ENCODE measurements at places on chromosomes 6 and 20.

DNA sequence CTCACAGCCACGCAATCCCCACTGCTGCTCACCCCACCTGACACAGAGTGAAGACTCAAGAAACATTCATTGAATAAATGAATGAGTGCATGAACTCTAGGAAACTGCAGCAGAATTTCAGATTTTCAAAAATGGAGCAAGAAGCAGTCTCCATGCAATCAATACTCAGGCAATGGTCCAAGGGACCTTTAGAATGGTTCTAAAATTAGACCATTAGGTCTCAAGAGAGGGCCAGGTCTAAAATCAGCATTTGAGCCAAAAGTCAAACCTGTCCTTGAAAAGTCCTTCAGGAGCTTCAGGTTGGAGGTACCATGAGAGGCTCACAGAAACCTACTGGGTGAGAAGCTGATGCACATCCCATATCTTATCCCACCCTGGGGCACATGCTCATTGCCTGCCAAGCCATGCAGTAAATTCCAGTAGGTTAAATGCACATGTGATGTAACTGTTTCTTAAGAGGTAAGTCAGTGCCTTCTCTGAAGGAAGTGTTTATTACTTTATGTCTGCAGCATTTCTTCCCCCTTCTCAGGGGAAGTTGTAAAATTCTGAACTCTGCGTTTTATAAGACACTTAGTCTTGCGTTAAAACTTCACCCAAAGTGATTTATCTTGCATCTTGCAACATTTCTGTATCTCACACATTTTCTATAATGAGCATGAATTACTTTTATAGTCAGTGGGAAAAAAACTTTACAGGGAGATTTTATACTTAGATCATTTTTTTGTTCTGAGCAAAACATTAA is 126.6 kb downstream of the ADAT2 start:
- no peak for DNase-seq

DNA sequence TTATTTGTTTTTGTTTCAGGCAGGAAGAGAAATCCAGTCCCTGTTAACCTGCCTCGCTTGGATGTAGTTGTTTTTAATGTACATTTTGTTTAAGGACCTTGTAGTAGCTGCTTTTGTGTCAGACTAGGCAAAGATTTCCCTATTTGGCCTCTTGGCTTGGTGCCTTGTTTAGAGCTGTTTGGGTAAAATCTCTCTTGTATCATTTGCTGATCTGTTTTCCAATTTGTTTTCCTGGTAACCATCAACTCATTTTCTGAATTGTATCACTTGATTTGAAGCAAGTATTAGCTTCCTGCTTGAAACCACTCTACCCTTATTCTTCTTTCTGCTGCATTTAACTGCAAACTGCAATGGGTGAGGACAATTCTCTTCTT is 160.7 kb downstream of the ZFAND3 start:
- DNase-seq = no peak

DNA sequence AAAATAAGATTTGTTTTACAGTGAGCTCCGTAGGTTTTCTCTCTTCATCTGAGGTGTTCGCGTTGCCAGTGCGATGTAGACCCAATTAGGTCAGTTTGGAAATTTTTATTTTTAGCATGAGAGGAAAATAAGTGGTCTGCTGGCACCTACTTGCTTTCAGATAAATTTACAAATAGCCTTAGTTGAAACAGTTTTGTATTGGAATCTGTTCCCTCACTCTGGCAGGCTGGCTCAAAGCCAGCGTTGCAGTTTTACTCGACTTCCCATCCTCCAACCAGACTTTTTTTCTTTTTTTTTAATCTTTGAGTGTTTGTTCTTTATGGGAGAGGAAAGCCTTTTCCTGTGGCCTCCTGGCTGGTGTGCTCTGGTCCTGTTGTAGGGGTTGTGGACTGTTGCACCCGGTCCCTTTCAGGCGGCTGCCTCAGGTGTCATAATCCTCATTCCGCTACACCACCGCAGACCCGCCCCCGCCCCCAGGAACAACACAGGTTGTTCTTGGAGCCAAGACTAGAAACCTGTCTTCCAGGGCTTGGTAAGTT is 46.7 kb downstream of the TIAM2 start:
- no peak for DNase-seq

GRCh38 chr20:13831476-13831875 is 46.6 kb downstream of the NDUFAF5 start:
- DNase-seq = no peak

GRCh38 chr6:108170332-108171290 is 4.8 kb downstream of the NR2E1 start:
- DNase-seq = no peak

DNA sequence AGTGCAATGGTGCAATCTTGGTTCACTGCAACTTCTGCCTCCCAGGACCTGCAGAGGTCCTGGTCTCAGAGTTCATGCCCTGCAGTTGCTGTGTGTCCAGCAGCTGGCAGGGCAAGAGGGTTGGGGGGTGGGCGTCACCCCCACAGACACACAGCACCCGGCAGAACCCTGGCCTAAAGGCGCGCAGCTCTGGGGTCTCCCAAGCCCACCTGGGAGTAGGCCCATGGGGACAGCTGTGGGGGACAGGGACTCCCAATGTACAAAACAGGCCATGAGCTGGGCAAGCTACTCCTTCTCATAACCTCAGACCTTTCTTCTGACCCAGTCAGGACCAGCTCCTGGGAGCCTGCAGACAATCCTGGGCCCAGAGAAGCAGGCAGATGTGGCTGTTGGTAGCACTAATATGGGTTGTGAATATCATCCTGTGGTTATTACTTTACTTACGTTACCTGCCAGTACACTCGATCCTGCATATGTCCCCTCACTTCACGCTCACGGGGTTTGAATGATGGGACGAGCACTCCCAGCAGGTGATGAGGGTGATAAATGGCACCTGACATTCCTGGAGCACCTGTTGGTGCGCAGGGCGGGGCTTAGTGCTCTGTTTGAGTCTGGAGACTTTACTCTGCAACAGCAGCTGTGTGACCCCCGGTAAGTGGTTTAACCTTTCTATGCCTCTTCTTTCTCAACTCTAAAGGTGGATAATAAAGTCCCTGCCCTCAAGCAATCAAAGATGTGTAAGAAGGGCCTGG is 39.9 kb upstream of the SULF2 start:
- no peak for DNase-seq

GRCh38 chr6:107531868-107532267 is 42.0 kb downstream of the SOBP start:
- DNase-seq = no peak

- DNase-seq = no peak
Measured at GRCh38 chr6:36671687-36672375, 6.7 kb upstream of the CDKN1A start.

DNA sequence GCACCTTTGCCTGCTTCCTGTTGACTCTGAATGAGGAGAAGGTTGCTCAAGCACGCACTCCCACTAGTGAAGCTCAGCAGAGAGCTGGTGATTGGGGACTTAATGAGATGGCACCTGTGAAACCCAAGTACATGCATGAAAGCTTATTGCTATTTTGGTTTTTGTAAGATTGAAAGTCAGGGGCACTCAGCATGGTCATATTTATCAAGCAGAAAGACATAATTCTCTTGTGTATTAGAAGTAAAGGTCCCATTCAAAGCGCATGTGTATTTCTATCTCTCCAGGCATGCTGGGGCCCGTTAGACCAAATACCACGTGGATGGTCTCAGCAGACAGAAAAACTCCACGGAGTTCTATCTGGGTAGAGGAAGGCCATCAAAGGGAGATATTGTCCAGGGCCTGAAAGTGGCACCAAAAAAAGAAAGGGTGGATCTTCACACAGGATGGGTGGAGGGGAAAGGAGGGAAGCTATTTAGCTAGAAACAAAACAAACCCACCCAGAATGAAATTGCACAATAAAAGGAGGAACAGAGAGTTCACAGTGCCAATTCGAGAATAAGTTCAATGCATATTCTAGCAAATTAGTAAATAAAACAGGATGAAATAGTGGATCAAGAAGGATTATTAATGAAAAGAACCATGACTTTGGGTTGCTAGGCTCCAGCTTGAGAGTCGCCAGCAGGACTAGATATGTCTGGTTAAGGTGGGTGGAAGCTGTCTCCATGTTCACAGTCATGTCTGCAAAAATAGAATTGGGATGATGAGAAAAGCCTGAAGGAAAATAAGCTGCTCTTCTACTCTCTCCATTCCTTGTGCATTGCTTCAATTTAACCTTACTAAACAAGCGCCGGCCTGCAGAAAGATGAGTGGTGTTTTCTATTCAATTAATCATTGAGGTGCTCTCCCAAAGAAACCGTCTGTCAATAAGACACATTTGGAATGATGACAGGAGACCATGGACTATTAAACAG is 224.9 kb upstream of the DTNBP1 start:
- no peak for DNase-seq

DNA sequence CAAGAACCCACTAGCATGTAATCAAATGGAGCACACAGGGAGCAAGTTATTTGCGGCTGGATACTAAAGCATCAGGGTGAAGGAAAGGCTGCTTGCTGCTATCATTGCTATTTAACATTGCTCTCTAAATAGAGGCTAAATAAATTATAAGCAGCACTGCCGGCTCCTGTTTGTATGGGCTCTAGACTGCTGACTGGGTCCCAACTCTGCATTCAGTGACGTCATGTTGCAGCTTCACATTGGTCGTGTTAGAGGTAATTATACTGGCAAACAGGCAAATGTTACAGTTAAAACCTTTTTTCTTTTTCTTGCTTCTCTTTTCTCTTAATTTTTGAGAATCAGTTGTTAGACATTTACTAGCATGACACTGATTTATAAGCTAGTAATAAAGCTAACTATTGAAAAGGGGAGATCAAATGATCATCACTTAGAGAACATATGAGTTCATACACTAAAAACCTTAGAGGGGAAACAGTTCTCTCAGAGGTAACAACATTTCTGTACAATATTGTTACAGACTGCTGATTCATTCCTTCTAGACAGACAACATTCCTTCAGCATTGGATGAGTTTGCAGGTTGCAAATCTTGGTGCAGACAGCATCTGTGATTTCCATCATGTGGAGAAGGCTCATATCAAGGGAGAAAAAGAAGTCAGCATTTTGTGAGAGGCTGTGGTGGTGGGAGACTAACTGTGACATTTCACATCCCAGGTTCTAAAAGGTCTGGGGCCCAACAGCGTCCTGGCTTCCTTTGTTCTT is 15.9 kb downstream of the RFPL4B start:
- no peak for DNase-seq

DNA sequence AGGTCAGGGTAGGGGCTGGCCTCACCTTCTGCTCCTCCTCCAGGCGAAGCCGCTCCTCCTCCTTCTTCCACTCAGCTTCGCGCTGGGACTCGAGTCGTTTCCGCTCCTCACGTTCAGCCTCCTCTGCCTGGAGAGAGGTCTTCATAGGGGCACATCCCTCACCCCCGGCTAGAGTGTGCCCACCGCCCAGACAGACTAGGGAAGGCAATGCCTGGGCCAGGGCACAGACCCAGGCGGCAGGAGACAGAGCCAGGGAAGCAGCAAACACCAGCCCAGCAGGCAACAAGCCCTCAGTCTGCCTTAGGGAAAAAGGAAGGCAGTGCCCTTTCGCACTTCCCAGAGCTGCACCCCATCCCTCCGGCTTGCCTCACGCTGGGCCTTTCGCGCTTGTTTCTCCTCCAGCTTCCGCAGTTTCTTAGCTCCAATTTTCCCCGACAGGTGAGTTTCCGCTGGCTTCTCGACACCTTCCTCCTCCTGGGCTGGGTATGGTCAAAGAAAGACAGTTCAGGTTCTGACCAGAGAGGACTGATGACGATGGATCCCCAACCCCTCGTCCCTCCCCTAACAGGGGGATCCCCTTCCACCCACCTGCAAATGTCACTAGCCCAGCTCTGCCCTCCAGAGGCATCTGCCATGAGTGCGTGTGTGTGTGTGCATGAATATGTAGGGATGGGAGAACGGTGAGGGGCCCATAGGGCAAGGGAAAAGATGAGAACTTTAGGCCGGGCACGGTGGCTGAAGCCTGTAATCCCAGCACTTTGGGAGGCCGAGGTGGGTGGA is 4.3 kb downstream of the DDRGK1 start:
- no peak for DNase-seq

DNA sequence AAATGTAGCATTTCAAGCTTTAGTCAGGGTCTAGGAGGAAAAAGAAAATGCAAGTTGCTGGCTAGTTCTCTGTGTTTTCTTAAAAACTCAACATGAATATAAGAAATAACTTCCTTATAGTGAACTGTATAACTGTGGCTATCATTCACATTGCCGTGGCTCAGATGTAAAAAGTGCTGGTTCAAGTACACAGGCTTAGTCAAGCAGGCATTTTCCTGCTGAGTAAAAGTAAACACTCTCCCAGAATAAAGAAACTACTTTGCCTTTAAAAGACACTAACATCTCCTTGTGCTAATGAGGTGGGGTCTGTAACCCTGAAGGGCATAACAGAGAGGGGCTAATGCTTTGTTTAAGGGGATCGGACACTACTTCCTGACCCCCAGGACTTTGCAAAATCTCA is 3.3 kb downstream of the ATP5F1E start:
- no peak for DNase-seq
